ENCODE measurements at places on chromosomes 7 and 10.
A peak's percentile ranks its signal among the peaks of the same experiment; 100 is the strongest.

- DNase-seq = peak; percentile 89
These were observed 30.6 kb downstream of the MYL10 start for GRCh38 chr7:101598422-101598985.

DNA sequence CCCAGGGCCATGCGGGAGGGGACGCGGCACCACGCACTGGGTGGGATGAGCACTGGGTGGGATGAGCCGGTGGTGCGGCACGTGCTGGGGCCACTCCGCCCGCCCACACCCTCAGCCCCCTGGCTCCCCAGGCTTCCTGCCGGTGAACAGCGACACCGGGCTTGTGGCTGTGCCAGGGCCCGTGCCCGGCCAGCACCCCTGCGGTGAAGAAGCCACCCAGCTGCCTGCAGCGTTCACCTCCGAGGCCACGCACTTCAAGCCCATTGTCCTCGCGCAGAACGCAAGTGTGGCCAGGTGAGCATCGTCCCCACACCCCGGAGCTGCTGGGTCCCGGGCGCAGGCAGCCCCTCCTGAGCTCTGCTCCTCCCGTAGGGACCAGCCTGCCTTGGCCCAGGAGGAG, 31.8 kb upstream of the UTF1 start:
- DNase-seq = no peak

- DNase-seq = peak; percentile 52
These were observed 32.0 kb upstream of the PLEKHA1 start for GRCh38 chr10:122342293-122343134.

DNA sequence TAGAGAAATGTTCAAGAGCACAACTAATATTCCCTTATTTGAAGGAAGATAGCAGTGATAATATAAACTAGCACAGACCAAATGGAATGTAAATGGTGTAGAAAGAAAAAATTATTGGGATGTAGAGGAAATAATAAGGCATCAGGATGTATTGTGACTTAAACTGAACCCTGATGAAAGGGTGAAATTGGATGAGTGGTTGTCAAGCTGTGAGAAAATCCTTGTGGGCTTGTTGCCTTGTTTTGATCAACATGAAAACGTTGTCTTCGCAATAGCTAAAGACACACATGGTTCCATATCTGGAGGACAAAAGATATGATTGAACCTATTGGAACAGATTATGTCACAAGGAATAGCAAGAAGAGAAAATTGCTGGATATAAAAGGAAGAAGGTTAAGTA, 40.3 kb upstream of the CNTNAP2 start:
- no peak for DNase-seq

- DNase-seq = no peak
These were observed 14.8 kb upstream of the ANKRD1 start for GRCh38 chr10:90935581-90936275.

GRCh38 chr7:88758381-88759229, 895 bp upstream of the ZNF804B start:
- DNase-seq = no peak

DNA sequence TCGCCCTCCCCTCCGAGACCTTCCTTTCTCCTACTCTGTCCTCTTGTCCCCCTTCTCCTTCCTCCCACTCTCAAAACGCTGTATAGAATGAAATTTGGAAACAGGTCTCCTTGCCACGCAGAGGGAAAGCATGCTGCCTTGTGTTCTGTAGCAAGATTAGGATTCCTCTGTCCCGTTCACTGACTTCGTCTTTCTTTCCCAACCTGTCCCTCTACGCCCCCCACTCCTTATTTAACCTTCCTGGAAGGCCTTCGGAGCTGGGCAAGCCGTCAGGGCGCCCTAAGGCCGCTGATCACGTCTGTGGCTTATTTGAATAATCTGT, 1.3 kb downstream of the HOXA9 start:
- no peak for DNase-seq

DNA sequence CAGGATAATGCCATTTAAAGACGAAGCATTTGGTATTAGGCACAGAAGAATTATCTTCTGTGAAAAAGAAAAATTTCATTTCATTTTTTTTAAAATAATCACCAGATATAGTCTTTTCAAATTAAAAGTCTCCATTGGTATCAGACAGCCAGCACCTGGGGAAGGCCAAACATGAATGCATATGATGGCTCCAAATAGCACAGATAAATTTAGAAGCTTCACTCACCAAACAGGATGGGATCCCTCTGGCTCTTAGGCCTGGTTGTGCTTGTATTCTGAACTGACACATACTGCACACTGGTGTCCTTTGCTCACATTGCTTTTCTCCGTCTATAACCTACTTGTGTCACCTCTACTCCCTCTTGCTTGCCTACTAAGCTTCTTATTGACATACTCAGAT, 169.5 kb upstream of the CHRM2 start:
- no peak for DNase-seq

- peak; percentile 61 for DNase-seq
These were observed 11.9 kb downstream of the CHST3 start for GRCh38 chr10:71975871-71976725.

GRCh38 chr10:75717126-75717916, 285.9 kb downstream of the LRMDA start:
- DNase-seq = no peak

DNA sequence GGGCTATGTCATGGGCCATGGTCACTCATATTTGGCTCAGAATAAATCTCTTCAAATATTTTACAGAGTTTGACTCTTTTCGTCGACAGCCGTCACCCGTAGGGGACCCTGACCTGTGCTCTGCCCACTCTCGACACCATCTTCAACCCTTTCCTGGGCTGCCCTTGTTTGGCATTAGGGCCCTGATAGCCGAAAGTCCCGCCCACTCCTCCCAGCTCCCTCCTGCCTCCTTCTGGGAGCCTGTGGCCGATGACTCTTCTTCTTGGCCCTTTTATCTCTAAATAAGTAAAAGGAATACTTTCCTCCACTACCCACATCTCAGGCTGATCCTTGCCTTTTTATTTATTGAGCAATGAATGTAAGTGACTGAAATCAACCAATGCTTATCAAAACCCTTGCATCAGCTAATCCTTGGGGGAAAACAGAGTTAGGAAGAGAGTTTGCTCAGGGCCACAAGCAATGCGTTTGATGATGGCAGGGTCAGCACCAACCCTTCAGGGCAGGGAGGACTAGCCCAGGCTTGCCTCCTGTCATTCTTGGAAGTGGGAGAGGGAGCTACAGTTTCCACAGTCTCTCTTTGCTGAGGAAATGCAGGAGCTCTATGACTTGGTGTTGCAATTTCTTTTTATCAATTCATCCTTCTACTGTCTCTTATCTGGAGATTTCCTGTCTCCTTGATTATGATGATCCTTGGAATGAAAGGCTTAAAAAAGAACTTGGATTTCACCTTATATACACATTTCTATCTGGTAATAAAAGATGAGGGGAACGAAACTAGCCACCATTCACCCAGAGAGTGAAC, 218.2 kb upstream of the PODXL start:
- DNase-seq = no peak

- DNase-seq = no peak
These were observed 28.6 kb downstream of the KCNH2 start for GRCh38 chr7:150949564-150949963.

DNA sequence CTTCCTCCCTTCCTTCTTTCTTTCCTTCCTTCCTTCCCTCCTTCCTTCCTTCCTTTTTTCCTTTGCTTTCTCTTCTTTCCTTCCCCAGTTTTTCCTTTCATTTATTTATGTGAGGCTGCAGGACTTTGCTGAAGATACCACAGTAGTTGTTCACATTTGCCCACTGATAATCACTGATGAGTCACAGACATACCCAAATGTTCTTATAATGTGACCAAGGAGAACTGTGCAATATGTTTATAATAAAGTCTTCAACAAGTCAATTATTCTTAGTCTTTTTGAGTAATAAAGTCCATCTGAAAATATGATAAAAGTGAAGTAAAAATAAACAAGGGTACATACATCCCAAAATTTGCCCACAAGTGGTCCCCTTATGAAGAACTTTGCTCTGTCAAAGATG, 159.7 kb downstream of the GNAI1 start:
- DNase-seq = no peak

DNA sequence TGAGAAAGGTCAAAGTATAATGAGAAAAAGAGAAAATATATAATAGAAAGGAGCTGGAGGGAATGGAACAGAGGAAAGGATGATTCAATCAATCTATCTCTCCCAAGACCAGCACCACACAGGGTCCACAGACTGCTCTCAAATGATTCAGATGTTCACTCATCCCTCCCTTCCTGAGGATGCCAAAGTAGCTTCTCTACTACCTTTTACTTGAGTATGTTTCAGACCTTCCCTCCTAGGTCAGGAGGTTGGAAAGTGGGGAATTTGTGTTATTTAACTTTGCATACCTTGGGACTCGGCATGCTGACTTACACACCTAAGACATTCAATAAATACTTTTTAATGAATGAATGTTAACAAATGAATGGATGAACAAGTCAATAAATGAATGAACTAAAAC, 30.6 kb downstream of the CPVL start:
- DNase-seq = no peak

- no peak for DNase-seq
These were observed 3.8 kb downstream of the MINDY3 start for GRCh38 chr10:15856328-15857015.

GRCh38 chr7:157372300-157373232, 35.8 kb downstream of the DNAJB6 start:
- no peak for DNase-seq

- no peak for DNase-seq
These were observed 24.0 kb downstream of the SLC35G1 start for GRCh38 chr10:93917821-93918220.

DNA sequence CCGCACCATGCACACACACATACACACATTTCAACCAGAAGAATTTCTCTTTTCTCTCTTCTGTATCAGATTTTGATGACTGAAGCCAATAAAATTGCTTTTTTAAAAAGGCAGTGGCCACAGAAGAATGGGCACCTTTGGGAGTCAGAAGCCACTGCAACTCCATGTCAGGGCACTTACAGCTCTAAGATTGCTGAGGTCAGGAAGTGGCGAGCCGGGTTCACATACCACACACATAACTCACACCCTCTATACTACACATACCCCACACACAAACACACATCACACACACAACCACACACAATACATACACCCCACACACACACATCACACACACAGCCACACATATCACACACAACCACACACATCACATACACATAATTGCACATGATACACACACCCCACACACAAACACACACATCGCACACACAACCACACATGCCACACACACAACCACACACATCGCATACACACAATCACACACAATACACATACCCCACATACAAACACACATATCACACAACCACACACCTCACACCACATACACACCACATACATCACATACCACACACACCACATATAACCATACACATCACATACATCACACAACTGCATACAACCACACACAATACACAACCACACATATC, 31.2 kb downstream of the GPRIN2 start:
- DNase-seq = no peak

DNA sequence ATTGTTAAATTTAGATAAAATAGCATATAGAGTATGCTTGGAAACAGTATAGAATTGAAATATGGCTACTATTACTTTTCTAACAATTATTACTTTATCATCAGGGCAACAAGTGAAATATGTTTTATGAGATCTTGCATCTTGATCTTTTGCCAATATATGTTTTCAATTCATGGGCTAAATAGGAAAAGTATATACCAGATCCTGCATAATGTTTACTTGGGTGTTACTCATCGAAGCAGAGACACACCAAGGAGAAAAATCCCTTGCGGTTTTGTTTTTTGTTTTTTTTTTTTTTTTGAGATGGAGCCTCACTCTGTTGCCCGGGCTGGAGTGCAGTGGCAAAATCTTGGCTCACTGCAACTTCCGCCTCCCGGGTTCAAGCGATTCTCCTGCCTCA, 541.4 kb downstream of the SUGCT start:
- DNase-seq = no peak

DNA sequence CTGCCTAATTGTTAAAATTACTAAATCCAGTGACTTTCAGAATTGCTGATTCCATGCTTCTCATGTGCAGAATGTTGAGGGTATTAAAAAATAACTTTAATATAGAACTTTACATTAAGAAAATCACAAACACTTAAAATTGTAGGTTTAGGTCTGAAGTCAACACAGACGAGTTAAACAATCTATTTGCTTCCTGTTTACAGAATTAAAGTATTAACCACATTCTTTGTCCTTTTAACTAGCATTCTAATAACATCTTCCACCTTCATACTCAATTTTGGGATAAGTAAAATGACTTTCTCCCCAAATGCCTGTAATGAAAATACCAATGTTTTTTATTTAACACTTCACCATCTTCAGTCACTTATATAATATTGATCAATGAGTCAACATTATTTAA, 2.2 kb downstream of the ITGB1 start:
- no peak for DNase-seq

- DNase-seq = no peak
These were observed 60.1 kb downstream of the DENND11 start for GRCh38 chr7:141641876-141642275.

- no peak for DNase-seq
These were observed 162.3 kb downstream of the SKIDA1 start for GRCh38 chr10:21363092-21363730.

GRCh38 chr10:2280713-2281300, 543.5 kb upstream of the ADARB2 start:
- no peak for DNase-seq

DNA sequence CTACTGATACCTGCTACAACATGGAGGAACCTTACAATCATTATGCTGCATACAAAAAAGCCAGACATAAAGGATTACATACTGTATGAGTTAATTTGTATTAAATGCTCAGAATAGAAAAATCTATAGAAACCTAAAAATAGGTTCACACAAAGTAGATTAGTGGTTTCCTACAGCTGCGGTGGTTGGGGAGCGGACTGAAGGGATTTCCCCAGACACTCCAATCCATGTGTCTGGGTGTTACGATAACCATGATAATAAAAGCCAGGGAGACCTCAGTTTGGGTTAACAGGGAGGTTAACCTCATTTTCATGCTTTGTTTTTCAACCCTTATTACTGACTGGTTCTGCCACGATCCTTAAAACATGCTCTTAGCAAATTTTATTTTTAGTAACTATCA, 355.9 kb downstream of the KCNMA1 start:
- DNase-seq = no peak

GRCh38 chr7:78437118-78437517, 638.5 kb downstream of the PHTF2 start:
- no peak for DNase-seq

GRCh38 chr7:121449735-121450240, 53.7 kb upstream of the FAM3C start:
- no peak for DNase-seq

GRCh38 chr10:95691281-95691680, 2.4 kb downstream of the TCTN3 start:
- no peak for DNase-seq

DNA sequence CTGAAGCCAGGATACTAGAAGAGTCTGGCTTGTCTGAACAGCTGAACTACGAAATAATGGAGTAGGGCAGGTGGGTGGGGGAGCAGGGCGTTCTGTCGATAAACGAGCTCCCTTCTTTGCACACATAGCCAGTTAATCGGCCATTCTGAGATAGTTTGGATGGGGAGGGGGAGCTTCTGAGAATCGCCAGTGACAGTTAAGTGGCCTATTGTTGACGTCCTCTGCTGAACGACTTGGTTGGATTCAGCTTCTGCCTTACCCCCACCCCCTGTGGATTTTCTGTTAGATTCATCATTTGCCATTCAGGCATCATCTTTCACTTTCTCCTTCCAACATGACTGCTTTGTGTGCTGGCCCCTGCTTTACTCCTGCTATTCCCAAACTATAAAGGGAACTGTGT, 520 bp downstream of the CPA5 start:
- DNase-seq = no peak

GRCh38 chr10:49335364-49335972, 36.5 kb downstream of the C10orf71 start:
- no peak for DNase-seq

GRCh38 chr10:61187601-61188000, 243.6 kb upstream of the RHOBTB1 start:
- DNase-seq = no peak

- no peak for DNase-seq
These were observed 345.9 kb downstream of the KIF20B start for GRCh38 chr10:90047243-90047729.

Measured in mucosa of gallbladder (tissue), 1 donor.